Left renal cortex interstitium (tissue), 4 donors: ENCODE measurements at places on chromosomes 1 and 21. TPM values are rescaled to one million over a fixed set of nuclear protein-coding genes. Genes with fewer than 3 reads are reported as not detected.

SPRR3 gene
- polyA plus RNA-seq = not detected

DOCK7 gene
- 61.5 TPM for polyA plus RNA-seq

CD1B gene
- polyA plus RNA-seq = not detected

PBX1 gene
- polyA plus RNA-seq = 158 TPM

CLDN8 gene
- polyA plus RNA-seq = 52.8 TPM

GADD45A gene
- polyA plus RNA-seq = 107 TPM

CFHR3 gene
- polyA plus RNA-seq = 0.46 TPM

RBP7 gene
- polyA plus RNA-seq = 19.2 TPM

YRDC gene
- 16.5 TPM for polyA plus RNA-seq

GPR61 gene
- 0.59 TPM for polyA plus RNA-seq

GRCh38 chr1:157367091-157367739 lies 185.1 kb downstream of the FCRL5 start:
- DNase-seq = no peak

- DNase-seq = no peak
These were observed 181.6 kb downstream of the NEGR1 start for GRCh38 chr1:72100771-72101170.

GRCh38 chr1:42783092-42783491 lies 1.7 kb upstream of the TMEM269 start:
- no peak for DNase-seq

- DNase-seq = no peak
These were observed 19.7 kb downstream of the AJAP1 start for GRCh38 chr1:4674117-4674516.

DNA sequence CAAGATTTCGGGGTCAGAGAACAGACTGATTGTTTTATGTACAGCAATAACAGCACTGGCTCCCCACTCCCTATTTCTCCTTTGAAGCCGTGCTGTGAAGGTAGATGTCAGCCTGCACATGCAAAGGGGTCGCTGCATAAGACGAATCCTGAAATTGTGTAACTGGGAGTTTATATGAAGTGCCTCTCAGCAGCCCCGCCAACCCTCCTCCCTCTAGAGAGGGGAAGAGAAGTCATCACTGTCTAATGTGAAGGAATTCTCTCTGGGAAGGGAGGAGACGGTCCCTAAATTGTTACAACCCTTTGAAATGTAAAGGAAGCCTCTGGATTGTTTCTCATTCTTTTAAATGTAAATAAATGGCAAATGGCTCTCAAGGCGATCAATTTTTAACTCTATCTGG lies 545.3 kb downstream of the PLA2G4A start:
- no peak for DNase-seq

- DNase-seq = no peak
These were observed 27.2 kb downstream of the TENT5C start for GRCh38 chr1:117633068-117633345.

GRCh38 chr1:31366796-31367195 lies 6.1 kb downstream of the FABP3 start:
- no peak for DNase-seq

DNA sequence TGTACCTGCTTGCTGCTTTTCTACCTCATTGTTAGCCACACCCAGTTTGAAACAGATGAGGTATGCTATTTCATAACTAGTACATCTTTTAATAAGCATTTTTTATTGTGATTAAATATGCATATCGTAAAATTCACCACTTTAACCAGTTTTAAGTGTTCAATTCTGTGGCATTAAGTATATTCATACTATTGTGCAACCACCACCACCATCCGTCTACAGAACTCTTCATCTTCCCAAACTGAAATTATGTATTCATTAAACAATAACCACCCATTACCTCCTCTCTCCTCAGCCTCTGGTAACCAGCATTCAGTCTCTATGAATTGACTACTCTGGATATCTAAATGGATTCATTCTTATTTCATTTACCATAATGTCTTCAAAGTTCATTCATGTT lies 20.1 kb downstream of the DR1 start:
- no peak for DNase-seq

DNA sequence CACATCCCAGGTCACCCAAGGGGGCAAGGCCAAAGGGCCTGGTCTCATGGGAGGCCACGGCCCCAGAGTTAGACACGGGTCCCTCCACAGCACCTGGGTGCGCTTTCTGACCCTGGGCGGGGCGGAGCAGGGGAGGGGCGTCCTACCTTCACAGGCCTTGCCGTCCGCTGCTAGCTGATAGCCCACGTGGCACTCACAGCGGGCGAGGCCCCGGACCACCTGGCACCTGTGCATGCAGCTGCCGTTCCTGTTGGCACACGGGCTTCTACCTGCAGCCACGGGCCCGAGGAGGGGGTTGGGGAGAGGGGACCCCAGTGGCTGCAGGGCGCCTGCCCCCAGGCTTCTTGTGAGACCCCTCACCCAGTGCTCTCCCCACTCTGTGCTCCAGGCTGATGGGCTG lies 59.9 kb downstream of the ARHGEF16 start:
- no peak for DNase-seq

GRCh38 chr1:21550097-21550496 lies 40.9 kb downstream of the ALPL start:
- no peak for DNase-seq
